ENCODE measurements at places on chromosomes 2 and 18.

- peaks cover 4% of the 10 kb centered on the region for H3K4me1 ChIP-seq
- DNase-seq: peak; percentile 57
- no peak overlapping the region for H3K27ac ChIP-seq
- no peaks in the 10 kb centered on the region for H3K27me3 ChIP-seq
- no peaks in the 10 kb centered on the region for H3K36me3 ChIP-seq
Observed at GRCh38 chr2:233404222-233404621, 49.9 kb downstream of the DGKD start.

- no peak overlapping the region for H3K4me3 ChIP-seq
- no peaks in the 10 kb centered on the region for H3K4me1 ChIP-seq
- H3K27me3 ChIP-seq: peaks cover 7% of the 10 kb centered on the region
- no peak for DNase-seq
Observed at GRCh38 chr2:68379184-68379708, 14.2 kb downstream of the PLEK start.

DNA sequence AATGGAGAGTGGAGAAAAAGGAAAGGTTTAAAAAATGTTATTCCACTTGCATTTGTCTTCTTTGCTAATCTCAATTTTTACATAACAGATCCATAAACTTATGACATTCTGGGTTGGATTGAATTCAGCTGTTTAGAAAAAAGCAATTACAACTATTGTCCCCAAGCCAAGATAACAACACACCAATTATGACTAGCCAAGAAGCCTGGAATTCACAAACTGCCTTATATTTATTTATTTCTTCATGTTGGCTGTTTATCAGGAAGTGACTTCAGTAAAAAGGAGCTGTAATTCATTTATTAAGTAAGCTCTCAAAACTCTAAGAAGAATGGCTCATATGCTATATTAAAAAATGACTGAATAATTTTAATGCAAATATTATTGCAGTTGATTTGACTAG, 137.4 kb downstream of the CALCRL start:
- H3K27ac ChIP-seq: no peak overlapping the region
- no peaks in the 10 kb centered on the region for H3K27me3 ChIP-seq
- peak; percentile 56 for DNase-seq
- H3K36me3 ChIP-seq: no peaks in the 10 kb centered on the region
- H3K4me1 ChIP-seq: peaks cover 11% of the 10 kb centered on the region
- no peak overlapping the region for H3K4me3 ChIP-seq

DNA sequence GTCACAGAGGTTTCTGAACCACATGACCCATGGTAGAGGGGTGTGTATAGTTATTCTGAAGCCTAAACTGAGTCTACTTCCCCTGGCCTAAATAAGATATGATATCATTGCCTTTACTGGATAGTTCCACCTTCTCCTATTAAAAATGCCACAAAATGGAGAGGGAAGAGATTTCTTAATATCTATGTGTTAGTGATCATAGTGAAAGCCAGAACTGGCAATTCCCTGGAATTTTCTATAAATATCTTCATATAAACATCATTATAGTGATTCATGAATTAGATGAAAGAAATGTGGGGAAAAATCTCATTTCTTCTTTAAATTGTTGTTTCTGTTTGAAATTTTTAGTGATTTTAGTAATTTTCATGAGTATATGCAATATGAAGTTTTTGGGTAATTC, 45.8 kb downstream of the TSHZ1 start:
- H3K4me1 ChIP-seq: peaks cover 13% of the 10 kb centered on the region
- no peaks in the 10 kb centered on the region for H3K27me3 ChIP-seq
- H3K36me3 ChIP-seq: no peaks in the 10 kb centered on the region

DNA sequence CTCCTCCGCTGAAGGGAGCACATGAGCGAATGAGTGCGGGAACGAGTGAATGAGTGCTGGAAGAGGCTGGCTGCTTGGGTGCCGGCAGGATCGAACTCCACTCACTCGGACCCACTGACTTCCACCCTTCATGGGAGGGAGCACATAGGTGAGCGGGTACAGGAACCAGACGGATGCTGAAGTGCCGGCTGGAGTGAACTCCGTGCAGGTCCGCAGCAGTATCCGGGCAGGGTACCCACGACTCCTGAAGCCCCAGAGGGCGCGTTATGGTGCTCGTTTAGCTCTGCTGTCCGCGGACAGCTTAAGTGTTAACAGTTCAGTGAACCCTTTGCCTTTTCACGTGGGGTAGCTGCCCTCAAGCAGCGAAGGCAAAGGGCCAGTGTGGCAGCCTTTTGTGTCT, 23.2 kb downstream of the RPRM start:
- H3K36me3 ChIP-seq: no peaks in the 10 kb centered on the region
- no peaks in the 10 kb centered on the region for H3K4me1 ChIP-seq
- DNase-seq: no peak

DNA sequence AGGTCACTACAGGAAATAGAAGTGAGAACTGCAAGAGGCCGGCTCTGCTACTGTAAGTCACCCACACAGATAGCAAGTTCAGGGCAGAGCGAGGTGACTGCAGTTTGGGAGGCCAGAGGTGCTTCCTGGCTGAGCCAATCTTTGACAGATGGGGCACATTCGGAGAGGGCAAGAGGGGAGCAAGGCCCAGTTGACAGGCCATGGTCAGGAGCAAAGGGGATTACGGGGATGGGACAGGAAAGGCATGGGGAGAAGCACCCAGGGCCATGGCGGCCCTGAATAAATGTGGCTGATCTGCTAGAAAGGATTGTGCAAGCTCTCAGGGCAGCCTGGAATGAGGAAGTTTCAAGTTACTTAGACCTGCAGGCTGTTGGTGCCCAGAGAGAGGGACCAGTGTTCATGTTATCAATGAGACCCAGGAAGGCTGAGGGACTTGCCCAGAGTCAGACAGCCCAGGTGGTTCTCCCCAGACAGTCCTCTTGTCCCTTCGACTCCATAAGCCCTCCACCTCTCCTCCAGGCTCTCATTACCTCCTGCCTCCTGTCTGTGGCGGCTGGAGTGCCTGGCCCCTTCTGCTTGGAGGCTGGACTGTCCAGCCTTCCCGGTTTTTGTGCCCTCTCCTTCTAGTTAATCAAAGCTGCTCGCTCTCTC, 123.3 kb downstream of the CTIF start:
- no peaks in the 10 kb centered on the region for H3K27me3 ChIP-seq
- DNase-seq: no peak
- H3K4me1 ChIP-seq: peaks cover 5% of the 10 kb centered on the region

GRCh38 chr18:76857476-76857875, 35.1 kb downstream of the ZNF236 start:
- no peaks in the 10 kb centered on the region for H3K27me3 ChIP-seq
- H3K36me3 ChIP-seq: no peaks in the 10 kb centered on the region
- no peak overlapping the region for H3K4me3 ChIP-seq
- no peak for DNase-seq
- H3K27ac ChIP-seq: no peak overlapping the region

GRCh38 chr18:8705238-8705960, at the start of gene MTCL1:
TSS of gene MTCL1 (plus strand) at chr18:8705556. CDS start at chr18:8705661, 105 bp downstream.
- H3K27me3 ChIP-seq: no peaks in the 10 kb centered on the region
- DNase-seq: peak; percentile 51
- peak within 1 kb of the TSS; percentile 89 for H3K4me3 ChIP-seq
- H3K27ac ChIP-seq: peak within 1 kb of the TSS; percentile 70
- H3K36me3 ChIP-seq: no peaks in the 10 kb centered on the region
- peaks cover 17% of the 10 kb centered on the region for H3K4me1 ChIP-seq

DNA sequence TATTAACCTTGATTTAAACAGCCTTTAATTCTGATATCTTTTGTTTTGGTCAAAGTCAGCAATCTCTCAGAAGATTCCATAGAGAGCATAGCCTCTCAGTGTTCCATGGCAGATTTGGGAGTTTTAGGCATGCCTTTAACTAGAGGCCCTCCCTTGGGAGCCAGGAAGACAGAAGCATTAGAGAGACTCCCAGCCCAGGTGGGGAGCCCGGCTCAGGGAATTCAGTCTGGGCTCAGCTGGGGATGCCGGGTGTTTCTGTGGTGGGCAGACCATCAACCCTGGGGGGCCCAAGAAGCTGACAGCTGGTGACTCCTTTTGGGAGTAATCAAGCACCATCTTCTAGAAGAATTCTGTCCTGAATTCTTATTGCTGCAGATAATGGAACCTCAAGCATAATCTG, 99.7 kb upstream of the CELF4 start:
- H3K27ac ChIP-seq: no peak overlapping the region
- no peak for DNase-seq
- H3K4me3 ChIP-seq: no peak overlapping the region
- H3K4me1 ChIP-seq: no peaks in the 10 kb centered on the region
- H3K36me3 ChIP-seq: no peaks in the 10 kb centered on the region

GRCh38 chr18:32258148-32258547, 68.3 kb downstream of the MEP1B start:
- H3K4me3 ChIP-seq: no peak overlapping the region
- no peak overlapping the region for H3K27ac ChIP-seq
- H3K4me1 ChIP-seq: no peaks in the 10 kb centered on the region

DNA sequence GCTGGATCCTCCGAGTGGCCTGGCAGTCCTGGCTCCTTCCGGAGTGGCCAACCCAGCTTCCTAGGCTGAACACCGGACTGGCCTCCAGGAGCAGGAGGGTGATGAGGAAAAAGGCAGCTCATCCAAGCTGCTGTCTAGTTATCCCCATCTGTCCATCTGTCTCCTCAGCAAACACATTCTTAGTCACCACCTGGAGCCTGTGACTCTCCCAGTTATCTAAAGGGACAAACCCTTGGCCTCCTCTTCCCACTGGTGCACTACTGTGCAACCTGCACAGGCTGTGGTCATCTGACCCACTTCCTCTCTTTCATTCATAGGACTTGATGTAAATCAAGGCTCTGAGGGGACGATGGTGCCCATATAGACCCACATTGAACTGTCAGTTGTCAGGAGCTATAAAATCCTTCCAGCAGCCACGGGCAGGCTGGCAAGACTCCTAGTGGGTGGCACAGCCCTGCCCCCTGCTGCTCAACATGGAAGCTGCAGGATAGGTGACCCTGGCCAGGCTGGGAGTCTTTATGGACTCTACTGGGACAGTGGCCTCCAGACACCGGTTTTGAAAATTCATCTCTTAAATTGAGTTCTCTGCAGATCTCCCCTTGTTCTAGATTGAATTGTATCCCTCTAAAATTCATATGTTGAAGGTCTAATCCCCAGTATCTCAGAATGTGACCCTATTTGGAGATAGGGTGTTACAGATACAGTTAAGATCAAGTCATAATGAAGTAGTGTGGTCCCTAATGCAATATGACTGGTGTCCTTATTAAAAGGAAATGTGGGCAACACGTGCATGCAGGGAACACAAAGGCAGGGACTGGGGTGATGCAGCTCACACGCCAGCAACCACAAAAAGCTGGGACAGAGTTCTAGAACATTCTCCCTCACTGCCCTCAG, 29.3 kb upstream of the DUSP2 start:
- H3K36me3 ChIP-seq: no peaks in the 10 kb centered on the region
- H3K27me3 ChIP-seq: no peaks in the 10 kb centered on the region
- no peaks in the 10 kb centered on the region for H3K4me1 ChIP-seq
- no peak overlapping the region for H3K4me3 ChIP-seq
- peak; percentile 65 for DNase-seq

GRCh38 chr2:109129356-109129920, 433 bp downstream of the SH3RF3 start:
- H3K27me3 ChIP-seq: no peaks in the 10 kb centered on the region
- H3K36me3 ChIP-seq: no peaks in the 10 kb centered on the region
- peak; percentile 46 for DNase-seq
- peaks cover 12% of the 10 kb centered on the region for H3K4me1 ChIP-seq
- peak overlapping the region; percentile 73 for H3K4me3 ChIP-seq

GRCh38 chr2:139704606-139705005, 924.4 kb upstream of the NXPH2 start:
- H3K27me3 ChIP-seq: no peaks in the 10 kb centered on the region
- no peak for DNase-seq
- H3K4me3 ChIP-seq: no peak overlapping the region

- no peak for DNase-seq
- no peak overlapping the region for H3K27ac ChIP-seq
- no peaks in the 10 kb centered on the region for H3K27me3 ChIP-seq
- no peaks in the 10 kb centered on the region for H3K4me1 ChIP-seq
Observed at GRCh38 chr2:1360557-1361250, 52.6 kb upstream of the TPO start.

DNA sequence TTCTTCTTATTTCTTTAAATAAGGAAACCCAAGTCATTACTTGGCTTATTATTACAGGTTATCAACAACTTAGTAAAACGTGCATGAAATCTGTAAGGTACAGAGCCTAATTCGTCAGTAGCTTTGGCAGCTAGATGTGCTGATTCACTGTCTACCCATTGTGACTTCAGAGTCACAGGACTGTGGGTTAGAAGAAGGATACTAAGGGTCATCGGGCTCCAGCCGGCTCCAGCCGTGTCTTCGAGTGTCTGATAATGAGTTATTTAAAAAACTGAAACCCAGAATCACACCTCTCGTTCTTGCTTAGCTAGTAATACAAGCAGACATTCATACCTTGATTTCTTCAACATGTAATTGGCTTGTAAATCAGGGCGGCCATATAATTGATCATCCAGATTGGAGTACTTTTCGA, 170.5 kb downstream of the FMNL2 start:
- peak overlapping the region; percentile 41 for H3K27ac ChIP-seq
- DNase-seq: peak; percentile 82
- no peak overlapping the region for H3K4me3 ChIP-seq
- H3K4me1 ChIP-seq: peaks cover 36% of the 10 kb centered on the region
- H3K27me3 ChIP-seq: no peaks in the 10 kb centered on the region
- no peaks in the 10 kb centered on the region for H3K36me3 ChIP-seq

GRCh38 chr2:70304498-70304897, 2.6 kb upstream of the FAM136A start:
- peaks cover 5% of the 10 kb centered on the region for H3K4me1 ChIP-seq
- no peak overlapping the region for H3K4me3 ChIP-seq
- no peaks in the 10 kb centered on the region for H3K36me3 ChIP-seq
- no peak for DNase-seq

GRCh38 chr2:73489053-73489452, 103.4 kb downstream of the ALMS1 start:
- no peak overlapping the region for H3K27ac ChIP-seq
- H3K4me3 ChIP-seq: no peak overlapping the region
- DNase-seq: no peak
- H3K4me1 ChIP-seq: no peaks in the 10 kb centered on the region
- no peaks in the 10 kb centered on the region for H3K27me3 ChIP-seq
- H3K36me3 ChIP-seq: no peaks in the 10 kb centered on the region

GRCh38 chr2:1650085-1650872, 94.0 kb downstream of the PXDN start:
- no peaks in the 10 kb centered on the region for H3K27me3 ChIP-seq
- H3K4me3 ChIP-seq: no peak overlapping the region
- no peak for DNase-seq
- peaks cover 7% of the 10 kb centered on the region for H3K4me1 ChIP-seq
- no peak overlapping the region for H3K27ac ChIP-seq
- H3K36me3 ChIP-seq: peaks cover 33% of the 10 kb centered on the region
